ENCODE measurements at places on chromosomes 2 and 18. TPM values are rescaled to one million over a fixed set of nuclear protein-coding genes. Genes with fewer than 3 reads are reported as not detected.

The HAAO gene
- not detected for total RNA-seq

The MYO7B gene
- 0.25 TPM for total RNA-seq

The CREG2 gene
- total RNA-seq, result not detected

The DQX1 gene
- not detected for total RNA-seq

The TCF23 gene
- not detected for total RNA-seq

The INPP5D gene
- total RNA-seq, result 105 TPM

The PPIL3 gene
- 51.0 TPM for total RNA-seq

The COL4A4 gene
- total RNA-seq, result not detected
